ENCODE measurements at places on chromosomes 13 and 19.

DNA sequence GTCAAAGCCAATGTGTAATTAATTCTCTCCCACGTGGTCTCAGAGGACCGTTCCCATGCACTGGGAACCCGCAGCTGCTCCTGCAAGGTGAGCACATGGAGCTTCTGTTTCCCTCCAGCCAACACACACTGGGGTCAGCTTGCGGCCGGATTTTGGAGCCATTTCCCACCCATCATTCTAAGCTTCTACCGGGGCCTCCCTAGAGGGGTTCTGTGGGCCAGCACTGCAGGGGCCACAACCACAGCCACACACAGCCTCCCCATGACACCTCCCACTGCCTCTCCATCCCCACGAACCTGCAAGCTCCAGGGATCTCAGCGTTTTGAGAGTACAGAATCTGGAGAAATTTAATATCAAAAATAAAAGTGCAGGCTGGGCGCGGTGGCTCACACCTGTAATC, 120.7 kb upstream of the SOX1 start:
- no peak for DNase-seq

- peak; percentile 65 for DNase-seq
These were observed 38.4 kb upstream of the TCF3 start for GRCh38 chr19:1690699-1691307.

- DNase-seq, result peak; percentile 58
These were observed 7.7 kb downstream of the NDUFB7 start for GRCh38 chr19:14563989-14564651.

GRCh38 chr19:53076984-53077383, 26.2 kb downstream of the ZNF160 start:
- DNase-seq, result peak; percentile 44

DNA sequence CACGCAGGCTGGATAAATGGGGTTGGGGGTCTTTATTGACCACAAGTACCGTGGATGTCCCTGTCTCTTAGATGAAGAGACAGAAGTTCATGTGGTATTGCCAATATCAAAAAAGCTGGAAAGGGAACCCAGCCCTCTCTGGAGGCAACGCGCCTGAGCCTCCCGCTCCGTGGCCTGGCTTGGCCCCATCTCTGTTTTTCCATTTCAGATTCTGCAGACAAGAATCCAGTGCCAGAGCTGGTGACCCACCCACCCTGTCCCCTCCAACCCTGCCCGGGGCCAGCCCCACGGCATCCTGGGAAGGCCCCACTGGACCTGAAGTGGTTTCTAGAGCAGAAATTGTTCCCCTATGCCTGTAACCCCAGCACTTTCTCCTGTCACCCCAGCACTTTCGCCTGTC, 57.7 kb downstream of the PTPRS start:
- DNase-seq, result no peak

- DNase-seq, result no peak
These were observed 414.2 kb upstream of the MIR17HG start for GRCh38 chr13:90933097-90933826.

- DNase-seq, result no peak
These were observed 5.8 kb upstream of the ERCC2 start for GRCh38 chr19:45376045-45376724.

DNA sequence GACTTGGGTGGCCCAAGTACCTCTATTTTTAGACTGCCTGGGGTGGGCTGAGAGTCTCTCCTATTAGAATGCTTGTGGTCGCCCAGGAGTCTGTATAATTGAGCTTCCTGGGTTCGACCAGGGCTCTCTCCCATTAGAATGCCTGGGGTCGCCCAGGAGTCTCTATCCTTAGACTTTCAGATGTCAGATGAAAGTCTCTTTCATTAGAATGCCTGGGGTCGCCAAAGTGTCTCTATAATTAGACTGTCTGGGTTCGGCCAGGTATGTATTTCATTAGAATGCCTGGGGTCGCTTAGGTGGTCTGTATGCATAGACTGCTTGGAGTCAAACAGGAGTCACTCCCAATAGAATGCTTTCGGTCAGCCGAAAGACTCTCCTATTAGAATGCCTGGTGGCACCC, 1471.7 kb downstream of the UQCRFS1 start:
- DNase-seq, result no peak

DNA sequence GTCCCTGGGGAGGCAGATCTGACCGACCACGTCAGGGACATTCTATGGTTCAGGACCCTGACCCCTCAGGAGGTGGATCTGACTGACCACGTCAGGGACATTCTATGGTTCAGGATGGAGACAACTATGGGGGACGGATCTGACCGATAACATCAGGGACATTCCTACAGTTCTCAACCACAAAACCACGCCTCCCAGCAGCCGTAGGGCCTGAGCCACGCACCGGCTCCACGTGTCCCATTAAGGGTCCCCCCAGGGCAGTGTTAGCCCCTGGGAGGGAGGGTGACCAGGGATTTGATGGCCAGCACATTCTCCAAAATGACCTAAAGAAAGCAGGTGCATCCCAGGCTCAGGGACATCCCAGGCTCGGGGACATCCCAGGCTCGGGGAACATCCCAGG, 49.0 kb upstream of the C13orf46 start:
- DNase-seq, result no peak

DNA sequence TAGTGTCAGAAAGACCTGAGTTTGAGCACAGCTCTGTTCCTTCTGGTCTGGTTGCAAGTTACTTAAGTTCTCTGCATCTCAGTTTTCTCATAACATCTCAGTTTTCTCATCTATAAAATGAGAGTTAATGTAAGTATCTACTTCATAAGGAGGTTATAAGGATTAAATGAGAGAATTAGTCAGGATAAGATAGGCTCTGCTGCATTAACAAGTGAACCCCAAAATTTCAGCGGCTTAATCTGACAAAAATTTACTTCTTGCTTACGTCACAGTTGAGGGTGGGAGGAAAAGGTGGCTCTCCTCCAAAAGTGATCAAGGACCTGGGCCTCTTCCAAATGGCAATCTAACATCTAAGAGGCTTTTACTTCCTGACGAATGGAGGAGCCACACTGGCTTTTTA, 31.5 kb upstream of the LRCH1 start:
- no peak for DNase-seq

DNA sequence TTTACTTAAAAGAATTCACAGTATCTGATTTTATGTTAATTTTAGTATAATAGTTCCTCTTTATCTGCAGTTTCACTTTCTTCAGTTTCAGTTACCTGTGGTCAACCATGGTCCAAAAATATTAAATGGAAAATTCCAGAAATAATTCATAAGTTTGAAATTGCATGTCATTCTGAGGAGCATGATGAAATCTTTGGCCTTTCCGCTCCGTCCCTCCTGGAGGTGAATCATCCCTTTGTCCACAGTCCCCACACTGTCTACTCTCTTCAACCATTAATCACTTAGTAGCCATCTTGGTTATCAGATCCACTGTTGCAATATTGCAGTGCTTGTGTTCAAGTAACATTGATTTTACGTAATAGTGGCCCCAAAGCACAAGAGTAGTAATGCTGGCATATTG, 26.9 kb downstream of the SLITRK6 start:
- no peak for DNase-seq

GRCh38 chr19:11010041-11010440, 49.2 kb downstream of the SMARCA4 start:
- DNase-seq, result no peak

DNA sequence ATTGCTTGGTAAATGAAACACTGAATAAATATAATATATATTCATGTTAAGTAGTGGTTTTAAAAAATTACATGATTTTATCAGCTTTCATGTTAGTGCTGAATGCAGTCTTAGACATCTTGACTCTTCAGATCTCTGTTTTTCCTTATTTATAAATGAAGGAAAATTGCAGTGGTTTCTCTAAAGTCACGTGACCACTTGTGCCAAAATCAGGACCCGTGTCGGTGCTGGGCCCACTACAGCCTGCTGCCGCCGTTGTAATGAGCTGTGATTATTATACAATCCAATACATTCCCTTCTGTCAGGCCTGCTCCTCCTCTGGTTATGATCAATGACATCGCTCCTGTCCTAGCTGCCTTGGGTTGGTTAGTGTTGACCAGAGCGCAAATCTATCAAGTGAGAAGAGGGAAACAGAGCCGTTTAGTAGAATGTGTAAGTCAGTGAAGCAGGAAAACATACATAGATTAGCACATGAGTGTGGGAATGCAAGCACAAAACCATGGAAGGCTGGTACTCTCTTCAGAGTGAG, 88.2 kb downstream of the AKAP11 start:
- DNase-seq, result no peak

DNA sequence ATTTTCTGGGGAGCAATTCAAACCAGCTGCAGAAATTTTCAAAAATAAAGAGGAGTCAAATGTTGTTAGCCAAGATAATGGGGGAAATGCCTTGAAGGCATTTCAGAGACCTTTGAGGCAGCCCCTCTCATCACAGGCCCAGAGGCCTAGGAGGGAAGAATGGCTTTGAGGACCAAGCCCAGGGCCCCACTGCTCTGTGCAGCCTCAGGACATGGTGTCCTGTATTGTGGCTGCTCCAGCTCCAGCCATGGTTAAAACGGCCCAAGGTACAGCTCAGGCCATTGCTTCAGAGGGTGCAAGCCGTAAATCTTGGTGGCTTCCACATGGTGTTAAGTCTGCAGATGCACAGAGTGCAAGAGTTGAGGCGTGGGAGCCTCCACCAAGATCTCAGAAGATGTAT, 32.1 kb downstream of the NEK5 start:
- DNase-seq, result no peak

- no peak for DNase-seq
These were observed 249.6 kb downstream of the ENOX1 start for GRCh38 chr13:43537124-43537523.

DNA sequence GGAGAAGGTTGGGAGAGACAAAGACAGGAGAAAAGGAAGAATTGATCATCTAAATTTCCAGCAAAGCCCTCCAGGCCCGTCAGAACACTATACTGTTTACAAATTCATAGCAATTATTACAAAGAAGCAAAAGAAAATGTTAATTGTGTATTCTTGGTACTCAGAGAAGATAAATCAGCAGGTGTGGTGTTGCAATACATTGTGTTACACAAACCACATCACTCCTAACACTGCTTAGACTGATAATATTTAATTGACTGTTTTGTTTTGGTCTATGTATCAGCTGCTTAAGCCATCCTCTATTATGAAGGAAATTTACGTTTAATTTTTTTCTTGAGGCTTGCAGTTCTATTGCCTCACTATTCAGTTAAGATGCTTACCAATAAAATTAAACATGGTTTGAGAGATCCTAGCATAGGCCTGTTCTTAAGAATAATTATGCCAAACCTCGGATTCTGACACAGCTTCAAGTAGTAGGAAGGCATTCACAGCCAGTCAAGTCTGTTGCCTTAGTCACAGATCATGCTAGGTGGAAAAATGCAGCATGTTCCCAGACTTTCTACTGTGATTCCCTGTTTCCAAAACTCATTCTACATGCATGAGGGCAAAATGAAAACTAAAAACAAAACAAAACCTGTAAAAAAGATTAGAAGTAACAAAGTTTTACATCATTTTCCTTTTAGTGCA, 129.2 kb downstream of the TBC1D4 start:
- no peak for DNase-seq

DNA sequence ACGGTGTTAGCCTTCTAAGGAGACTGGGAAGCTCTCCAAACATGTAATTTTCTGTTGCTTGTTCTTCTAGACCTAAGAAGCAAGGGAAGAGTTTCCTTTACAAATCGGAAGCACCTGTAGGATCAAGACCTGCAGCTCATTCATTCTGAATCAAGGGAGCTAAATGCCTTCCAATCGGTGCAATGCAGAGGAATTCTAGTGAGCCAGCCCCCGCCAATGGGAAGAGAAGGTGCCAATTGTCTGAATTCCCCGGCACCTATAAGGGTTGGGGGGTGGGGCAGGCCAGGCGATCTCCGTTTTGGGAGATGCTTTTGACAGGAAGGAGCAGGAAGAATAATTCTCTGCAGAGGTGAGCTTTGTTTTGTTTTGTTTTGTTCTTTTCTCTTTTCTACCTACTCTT, 7.1 kb upstream of the NLRP13 start:
- no peak for DNase-seq

- no peak for DNase-seq
These were observed 54.9 kb downstream of the DPY19L3 start for GRCh38 chr19:32460476-32460875.

DNA sequence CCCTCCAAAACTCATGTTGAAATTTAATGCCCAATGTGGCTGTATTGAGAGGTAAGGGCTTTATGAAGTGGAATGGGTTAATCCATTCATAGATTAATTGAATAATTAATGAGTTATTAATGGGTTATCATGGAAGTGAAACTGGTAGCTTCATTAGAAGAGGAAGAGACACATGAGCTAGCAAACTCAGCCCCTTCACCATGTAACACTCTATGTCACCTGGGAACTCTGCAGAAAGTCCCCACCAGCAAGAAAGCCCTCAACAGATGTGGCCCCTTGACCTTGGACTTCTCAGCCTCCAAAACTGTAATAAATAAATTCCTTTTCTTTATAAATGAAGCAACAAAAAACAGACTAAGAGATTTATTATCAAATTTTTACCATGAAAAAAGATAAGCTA, 223.5 kb downstream of the KLF12 start:
- no peak for DNase-seq

DNA sequence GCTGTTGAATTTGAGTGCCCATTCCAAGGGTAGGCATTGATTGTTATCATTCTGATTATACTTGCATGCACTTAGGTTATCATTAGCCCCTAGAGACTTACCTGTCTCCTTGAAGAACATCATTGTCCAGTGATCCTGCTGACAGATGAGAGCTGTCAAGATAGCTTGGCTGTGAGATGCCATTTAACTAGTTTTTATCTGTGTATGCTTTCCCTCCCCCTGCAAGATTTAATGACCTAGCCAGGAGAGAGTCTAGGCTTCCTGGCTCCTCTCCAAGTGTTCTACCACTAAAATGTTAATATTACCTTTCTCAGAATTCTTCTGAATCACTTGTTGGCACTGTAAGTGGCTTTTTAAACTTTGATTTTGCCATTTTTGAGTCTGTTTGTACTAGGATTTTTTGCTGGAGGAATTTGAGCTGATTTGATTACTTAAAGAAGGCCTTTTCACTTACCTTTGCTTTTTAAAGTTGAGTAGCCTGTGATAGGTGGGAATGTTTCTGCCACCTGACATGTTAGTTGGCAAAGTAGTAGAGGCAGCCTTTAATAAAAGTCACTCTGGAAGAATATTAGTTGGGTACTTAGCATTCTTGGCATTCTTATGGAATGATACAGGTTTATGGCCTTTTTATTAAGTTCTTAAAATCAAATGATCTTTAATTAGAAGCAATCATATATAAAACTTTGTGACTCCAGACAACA, 41.1 kb downstream of the ARHGAP35 start:
- peak; percentile 51 for DNase-seq

DNA sequence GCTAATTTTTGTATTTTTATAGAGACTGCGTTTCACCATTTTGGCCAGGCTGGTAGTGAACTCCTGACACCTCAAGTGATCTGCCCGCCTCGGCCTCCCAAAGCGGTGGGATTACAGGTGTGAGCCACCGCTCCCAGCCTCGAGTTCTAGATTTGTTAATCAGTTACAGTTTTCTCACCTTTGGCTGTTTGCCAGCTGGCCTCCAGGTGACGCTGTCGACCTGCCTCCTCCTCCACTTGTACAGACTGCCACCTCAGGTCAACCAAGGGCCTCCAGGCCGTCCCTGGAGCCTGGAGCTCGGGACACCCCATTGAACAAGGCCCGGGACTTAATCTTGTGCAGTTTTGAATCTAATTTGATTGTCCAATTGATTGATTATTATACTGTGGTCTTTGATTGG, 45.5 kb downstream of the IER2 start:
- DNase-seq, result peak; percentile 35

- DNase-seq, result peak; percentile 43
These were observed 44.3 kb upstream of the ENOX1 start for GRCh38 chr13:43831088-43831487.

- peak; percentile 73 for DNase-seq
These were observed 111.2 kb downstream of the KCNRG start for GRCh38 chr13:50126263-50126992.
